ENCODE measurements at places on chromosomes 1 and 21. TPM values are rescaled to one million over a fixed set of nuclear protein-coding genes. Genes with fewer than 3 reads are reported as not detected.

DNA sequence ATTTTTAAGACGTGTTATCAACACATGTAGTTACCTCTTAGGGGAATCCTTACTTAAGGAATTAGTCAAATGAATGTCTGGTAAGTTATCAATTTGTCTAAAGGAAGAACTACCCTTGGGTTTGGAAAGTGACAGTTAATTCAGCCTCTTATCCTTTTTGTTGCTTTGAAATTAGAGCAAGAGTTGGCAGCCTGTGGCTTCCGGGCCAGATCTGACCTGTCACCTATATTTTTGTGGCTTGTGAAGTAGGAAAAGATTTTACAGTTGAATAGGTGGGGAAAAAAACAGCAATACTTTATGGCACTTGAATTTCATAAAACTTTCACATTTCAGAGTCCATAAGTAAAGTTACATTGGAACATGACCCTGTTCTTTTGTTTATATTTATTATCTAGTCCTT lies 5.5 kb downstream of the MRPS6 start:
- DNase-seq = no peak

DNA sequence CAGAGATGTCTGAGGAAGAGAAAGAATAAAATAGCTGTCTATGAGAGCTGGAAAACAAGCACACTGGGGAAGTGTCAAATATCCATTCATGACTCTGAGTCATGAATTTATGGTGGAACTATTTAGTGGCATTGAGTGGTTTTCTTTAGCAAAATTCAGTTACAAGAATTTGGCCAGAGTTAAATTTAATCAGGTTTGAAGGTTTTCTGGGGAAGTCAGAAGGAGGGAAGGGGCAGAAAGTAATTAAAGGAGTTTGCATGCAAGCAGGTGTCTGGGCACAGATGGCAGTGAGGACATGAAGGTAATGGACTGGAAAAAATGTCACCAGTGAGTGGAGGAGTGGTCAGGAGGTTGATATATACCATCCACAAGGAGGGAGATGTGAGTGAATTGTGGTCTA lies 121.9 kb upstream of the IVNS1ABP start:
- no peak for DNase-seq

GRCh38 chr1:4585216-4585615 lies 69.2 kb upstream of the AJAP1 start:
- DNase-seq = no peak

DNA sequence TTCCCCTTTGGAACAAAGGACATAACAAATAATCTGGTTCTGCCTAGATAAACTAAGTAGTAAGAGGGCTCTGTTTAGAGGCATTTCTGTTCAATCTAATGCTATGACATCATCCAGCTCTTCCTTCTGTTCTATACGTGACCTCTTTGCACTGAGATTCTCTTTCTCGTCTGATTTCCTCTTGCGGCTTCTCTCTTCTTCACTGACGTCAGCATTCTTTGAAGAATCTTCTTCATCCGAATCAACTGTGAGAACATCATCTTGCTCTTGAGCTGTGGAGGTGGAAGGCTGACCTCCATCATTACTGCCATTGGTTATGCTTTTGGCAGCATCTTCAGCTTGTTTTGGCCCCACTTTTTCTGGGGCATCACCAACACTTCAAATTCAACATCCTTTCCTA lies 130.4 kb downstream of the HS2ST1 start:
- no peak for DNase-seq

GRCh38 chr1:201921952-201922558 lies 24.3 kb downstream of the LMOD1 start:
- DNase-seq = no peak

GRCh38 chr1:50426108-50426700 lies 3.0 kb upstream of the DMRTA2 start:
- DNase-seq = no peak

DNA sequence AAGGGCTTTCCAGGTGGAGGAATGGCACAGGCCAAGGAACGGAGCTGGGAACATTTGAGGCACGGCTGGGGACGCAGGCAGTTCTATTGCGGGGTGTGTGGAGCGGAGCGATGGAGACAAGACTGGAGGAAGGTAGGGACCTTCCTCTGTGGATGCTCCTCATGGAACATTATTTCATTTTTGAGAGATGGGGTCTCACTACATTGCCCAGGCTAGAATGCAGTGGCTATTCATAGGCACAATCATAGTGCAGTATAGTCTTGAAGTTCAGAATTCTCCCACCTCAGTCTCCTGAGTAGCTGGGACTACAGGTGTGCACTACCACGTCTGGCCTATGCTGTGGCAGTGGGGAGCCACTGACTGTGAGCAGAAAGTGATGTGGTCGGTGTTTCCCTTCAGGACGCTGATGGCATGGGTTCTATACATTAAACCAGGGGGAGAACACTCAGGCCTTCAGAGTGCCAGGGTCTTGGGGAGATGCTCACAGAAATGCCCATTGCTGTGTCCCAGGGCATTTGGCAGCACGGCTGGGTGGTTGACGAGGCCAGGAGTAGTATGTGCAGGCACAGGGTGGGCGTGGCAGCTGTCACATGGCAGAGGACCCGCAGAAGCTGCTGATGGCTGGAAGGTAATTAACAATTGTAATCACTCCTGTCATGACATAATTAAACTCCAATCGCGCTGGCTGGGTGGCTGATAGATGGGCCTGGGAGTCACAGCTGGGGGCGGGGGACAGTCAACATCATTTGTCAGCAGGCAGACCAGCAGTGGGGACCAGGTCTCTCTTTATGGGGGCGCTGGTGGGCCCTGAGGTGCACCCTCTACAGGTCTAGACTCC lies 40.8 kb upstream of the ACOT11 start:
- DNase-seq = no peak

DNA sequence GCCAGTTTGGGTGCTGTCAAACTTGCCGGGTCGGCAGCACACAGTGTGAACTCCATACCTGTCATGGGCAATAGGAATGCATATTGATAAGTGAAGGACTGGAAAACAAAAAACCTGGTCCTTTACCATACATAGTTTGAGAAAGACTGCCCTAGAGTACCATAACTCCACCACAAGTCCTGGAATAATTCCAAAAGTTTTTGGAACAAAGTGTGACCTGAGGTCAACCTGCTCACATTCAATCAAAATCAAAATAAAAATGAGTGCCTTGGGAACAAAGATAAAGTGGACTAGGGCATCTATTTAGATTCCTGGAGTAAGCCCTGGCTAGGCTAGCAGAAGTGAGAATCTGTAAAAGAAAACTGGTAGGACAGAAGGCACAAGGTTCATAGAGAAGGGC lies 7.6 kb downstream of the PEX19 start:
- DNase-seq = no peak

GRCh38 chr1:239805042-239805441 lies 286.6 kb upstream of the FMN2 start:
- no peak for DNase-seq

DNA sequence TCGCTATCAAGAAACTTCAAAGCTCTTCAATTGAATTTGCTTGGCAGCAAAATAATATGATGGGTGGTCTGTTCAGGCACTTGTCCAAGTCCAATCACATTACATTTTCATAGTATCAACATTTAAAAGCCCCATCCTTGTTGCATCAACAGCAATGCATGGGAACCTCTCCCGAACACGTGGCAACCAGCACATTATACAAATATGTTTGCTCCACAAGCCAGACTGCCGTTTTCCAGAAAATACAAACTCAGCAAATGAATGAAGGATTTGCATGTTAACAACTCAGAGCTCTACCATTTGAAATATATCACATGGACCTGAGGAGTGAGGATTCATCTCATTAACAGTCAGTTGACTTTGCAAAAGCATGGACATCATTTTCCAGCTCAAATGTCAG lies 20.0 kb upstream of the LYPLAL1 start:
- DNase-seq = no peak

The FCRL4 gene
- not detected for total RNA-seq

All from HepG2 (cell line).